ENCODE measurements at places on chromosomes 4 and X.

DNA sequence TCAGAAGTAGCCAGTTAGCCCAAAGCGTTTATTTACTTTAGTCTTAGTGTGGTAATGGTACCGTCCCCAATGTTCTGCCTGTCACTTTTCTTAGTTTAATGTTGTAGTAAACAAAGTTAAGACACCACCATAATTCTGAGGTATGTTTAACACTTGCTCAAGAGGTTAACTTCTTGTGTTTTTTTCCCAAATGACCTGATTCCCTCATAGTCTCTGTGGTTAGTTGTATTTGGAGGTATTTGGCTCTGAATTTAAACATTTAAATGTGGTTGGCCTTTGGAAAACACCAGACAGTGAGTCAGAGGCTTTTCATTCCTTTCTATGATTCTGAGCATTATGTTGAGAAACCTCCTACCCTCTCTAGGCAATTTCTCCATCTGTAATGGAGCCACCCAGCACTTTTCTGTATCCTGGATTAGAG is 47.9 kb downstream of the CXCL1 start:
- no peak for DNase-seq

DNA sequence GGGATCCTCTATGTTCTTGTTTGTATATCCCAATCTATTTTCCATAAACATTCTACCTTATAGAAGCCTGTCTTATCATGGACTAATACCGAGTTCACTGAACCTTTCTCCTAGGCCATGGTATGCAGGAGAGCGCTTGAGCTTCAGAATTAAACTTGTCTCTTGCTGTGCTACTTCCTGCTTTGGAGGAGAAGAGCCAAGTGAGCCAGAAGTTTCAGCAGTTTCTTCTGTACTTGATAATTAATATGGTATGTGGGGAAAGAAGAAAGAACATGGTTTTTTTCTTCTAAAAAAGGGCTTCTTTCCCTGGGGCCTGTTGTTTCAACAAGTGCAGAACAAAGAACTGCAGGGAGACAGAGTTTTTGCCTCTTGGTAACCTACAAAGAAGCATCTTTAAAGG is 172.8 kb downstream of the ATG4A start:
- no peak for DNase-seq

DNA sequence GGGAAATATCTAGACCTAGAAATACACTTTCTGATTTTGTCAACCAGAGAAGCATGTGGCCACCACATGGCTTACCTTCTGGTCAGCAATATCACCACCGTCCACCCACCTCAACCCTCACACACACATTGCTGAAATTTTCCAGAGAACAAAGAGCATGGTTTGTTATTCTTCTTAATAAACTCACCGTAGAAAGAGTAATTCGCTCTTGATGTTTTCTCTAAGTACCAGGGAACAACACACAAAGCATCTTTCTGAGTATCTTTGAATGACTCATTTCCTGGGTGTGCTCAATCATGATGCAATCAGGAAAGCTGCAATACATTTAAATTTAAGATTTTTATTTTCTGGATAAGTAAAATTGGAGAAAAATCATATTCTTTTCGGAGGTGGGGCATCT is 24.7 kb upstream of the LRAT start:
- no peak for DNase-seq

DNA sequence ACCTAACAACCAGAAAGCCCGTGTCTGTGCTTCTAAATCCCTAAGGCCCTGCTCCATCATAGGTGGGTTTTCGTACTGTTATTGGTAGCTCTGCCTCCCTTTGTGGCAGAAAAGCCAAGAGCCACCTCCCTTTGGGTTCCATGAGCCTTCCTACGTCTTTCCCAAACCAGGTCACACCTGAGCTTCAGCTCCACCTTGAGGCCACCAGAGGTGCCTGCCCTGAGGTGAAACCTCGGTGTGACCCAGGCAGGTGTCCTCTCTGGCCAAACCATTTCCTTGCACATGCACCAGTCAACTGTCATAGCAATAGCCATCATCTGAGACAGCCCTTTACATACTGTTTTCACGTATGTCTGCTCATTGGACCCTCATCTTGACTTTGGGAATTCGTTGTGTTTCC is 188.0 kb upstream of the RBPJ start:
- DNase-seq: no peak

- no peak for DNase-seq
These were observed 4.6 kb downstream of the SLC38A5 start for GRCh38 chrX:48465336-48465933.

DNA sequence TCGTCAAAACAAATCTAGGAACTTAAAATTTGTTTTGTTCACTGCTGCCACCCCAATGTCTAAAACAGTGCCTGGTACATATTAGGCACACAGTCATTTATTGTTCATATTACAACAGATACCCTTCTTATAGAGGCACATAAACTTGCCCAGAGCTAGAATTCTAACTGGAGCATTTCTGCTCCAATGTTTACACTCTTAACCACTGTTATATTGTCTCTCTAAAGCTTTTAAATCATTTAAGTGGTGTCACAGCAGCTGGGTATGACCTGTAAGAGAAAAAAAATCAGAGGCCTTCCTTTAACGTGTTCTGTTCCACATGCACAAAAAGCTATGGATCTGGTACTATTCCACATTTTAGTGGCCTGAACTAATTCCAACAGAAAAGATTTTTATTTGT is 3.0 kb downstream of the UBE2D3 start:
- no peak for DNase-seq

GRCh38 chr4:38452009-38452408 is 212.0 kb upstream of the KLF3 start:
- no peak for DNase-seq

- no peak for DNase-seq
These were observed 1.6 kb upstream of the ARMCX4 start for GRCh38 chrX:101483705-101484104.

DNA sequence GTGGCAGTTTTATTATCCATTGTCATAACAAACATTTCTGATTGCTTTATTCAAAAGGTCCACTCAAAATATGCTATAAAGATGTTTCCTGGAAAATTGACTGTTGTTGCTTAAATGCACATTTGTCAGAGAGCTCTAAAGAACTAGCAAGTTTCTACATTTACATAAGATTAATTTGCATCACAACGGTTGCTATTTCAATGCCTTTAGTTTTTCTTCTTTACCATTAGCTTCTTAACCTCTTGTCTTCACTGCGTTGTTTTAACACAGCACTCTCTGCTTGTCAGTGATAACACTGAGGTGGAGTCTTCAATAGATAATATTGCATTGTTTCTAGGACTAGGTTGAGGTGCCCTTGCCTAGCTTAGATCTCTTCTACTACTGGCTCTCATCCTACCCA is 76.7 kb upstream of the GALNT7 start:
- DNase-seq: no peak

DNA sequence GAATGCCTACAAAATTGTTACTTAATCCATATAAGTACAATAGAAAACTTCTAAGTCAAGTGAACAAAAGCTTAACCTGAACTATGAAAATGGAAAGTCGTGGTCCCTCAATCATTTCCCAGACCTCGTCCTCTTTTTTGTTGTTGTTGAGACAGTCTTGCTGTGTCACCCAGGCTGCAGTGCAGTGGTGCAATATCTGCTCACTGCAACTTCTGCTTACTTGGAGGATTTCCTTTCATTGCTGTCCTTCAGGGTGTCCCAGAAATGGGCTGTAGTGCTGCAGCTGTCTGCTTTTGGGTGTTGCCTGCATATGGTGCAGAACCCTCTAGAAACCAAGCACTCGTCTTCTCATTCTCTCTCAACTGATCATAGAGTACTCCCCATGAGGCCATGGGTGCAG is 75.0 kb upstream of the IL2 start:
- DNase-seq: no peak

Measured in dorsolateral prefrontal cortex (tissue), 122 donors.